AG09309 (cell line): ENCODE measurements at places on chromosomes 3 and 15.
A peak's percentile ranks its signal among the peaks of the same experiment; 100 is the strongest.

DNA sequence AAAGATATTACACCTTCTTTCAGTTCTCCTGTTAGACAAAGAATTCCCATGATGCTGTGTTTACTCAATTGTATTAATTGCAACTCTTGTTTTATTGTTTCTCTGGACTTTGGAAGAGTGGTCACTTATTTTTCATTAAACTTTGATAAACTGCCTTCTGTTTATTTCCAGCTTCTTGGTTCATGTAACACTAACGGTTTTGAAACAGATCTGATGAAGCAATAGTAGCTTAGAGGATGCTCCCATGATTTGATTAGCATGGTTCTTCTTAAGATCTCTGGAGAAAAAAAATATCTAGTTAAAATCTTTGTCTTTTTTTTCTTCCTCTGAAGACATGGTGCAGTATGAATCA is 90.1 kb downstream of the FNDC3B start:
- no peak for DNase-seq

DNA sequence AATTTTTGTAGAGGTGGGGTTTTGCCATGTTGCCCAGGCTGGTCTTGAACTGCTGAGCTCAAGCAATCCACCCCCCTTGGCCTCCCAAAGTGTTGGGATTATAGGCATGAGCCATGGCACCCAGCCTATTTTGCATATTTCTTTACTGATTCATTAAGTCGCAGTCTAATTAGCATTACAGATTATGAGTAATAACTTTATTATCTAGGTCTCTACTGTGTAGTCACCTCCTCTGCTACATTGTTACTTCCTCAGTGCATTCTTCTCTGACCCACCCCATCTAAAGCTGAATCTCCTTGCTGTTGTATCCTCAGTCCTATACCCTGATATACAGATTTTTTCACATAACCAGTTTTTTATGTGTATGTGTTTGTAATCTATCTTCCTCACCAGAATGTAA is 61.7 kb downstream of the TFDP2 start:
- DNase-seq: peak; percentile 37

DNA sequence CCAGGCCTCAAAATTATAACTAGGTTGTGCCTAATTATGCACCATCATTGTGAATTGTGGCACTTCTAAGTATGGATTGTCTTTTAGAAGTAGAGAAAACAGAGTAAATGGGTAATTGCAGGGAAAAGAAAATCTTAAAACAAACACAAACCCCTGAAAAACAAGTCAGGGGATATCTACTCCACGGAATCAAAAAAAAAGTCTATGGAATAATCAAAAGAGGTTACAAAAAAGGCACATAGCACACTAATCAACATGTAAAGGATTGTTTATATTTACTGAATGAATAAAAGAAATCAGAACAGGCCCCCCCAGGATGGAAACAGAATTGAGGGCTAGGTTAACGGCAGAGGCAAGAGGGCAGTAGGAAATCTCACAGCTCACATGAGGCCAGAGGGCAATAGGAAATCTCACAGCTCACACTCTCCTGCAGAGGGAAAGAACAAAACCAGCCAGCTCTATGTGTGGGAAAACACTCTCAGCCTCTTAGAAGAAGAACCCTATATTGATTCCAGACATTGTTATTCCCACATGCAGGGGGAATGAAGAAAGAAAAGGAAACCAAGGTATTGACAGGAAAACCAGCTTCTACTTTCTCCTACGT is 72.7 kb upstream of the FNDC3B start:
- no peak for DNase-seq

DNA sequence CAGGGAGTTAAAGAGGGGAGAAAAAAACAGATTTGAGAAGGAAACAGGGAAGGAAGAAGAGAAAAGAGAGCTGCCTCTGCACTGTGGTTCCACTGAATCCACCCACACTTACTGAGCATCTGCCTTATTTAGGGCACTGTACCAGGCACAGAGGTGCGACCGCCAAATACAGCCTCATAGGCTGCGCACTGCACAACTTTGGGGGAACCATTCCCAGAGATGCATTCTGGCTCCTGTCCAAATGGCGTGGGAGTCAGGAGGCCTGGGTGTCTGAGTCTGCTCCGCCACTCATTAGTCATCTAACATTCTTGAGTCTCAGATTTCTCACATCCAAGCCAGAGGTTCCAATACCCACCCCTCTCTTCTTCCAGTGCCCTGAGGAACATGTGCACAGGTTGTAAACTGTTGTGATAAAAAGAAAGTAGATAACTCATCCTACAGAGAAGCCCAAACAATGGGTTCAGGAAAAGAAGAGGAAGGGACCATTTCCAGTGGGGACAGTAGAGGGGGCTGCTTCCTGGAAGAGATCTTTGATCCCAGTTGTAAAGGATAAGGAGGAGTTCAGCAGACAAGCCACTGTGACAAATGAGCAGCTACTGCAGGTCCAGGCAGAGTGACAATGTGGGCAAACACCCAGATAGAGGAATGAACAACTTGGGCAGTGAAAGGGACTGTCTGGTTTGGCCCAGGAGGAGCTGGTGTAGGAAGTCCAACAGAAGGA is 254.6 kb downstream of the UACA start:
- DNase-seq: peak; percentile 57

- DNase-seq: peak; percentile 81
These were observed 6.6 kb downstream of the TIPARP start for GRCh38 chr3:156681002-156681401.

- no peak for DNase-seq
These were observed 24.3 kb downstream of the ARHGAP11B start for GRCh38 chr15:30650012-30650929.

DNA sequence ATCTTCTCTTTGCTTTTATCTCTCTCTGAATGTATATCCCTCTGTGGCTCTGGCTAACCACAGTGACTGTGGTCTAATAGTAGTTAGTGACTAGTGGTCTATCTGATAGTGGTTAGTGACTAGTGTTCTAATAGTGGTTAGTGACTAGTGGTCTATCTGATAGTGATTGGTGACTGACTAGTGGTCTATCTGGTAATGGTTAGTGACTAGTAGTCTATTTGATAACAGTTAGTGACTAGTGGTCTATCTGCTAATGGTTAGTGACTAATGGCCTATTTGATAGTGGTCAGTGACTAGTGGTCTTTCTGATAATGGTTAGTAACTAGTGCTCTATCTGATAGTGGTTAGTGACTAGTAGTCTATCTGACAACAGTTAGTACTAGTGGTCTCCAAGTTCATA is 110.5 kb downstream of the MDFIC2 start:
- no peak for DNase-seq

DNA sequence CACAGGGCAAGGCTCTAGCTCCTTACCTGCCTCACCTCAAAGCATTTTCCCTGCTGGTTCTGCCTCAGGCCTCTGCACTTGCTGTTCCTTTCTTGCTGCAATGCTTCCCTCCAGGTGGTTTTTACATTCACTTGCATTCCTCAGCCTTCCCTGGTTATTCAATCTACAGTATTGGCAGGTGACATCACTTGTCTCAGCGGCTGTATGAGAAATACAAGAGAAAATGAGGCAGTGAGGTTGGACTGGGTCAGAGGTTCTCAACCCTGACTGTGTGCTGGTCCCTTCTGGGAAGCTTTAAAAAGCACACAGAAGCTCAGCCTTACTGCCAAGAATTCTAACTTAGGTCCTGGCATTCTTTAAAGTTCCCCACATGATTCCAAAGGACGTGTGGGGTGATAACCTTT is 26.7 kb downstream of the SIAH2 start:
- no peak for DNase-seq

GRCh38 chr15:23686466-23687142 is 501 bp downstream of the NDN start:
- no peak for DNase-seq

DNA sequence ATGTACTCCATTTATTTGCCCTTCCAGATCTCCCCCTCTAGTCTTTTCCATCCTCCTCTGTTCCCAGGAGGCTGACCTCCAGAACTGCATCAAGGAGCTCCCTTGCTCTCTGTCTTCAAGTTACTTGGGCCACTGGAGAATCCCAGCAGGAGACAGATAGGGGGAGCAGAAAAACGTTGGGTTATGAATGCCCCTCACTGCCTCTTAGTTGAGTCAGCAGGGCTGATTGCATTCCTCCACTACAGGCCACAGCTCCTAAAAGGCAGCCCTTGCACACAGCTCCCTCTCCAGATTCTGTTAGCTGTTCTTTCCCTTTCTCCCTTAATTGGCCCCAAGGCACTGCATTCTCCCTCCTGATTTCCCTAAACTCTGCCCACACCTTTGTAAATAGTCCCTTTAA is 12.4 kb upstream of the CEP152 start:
- no peak for DNase-seq

DNA sequence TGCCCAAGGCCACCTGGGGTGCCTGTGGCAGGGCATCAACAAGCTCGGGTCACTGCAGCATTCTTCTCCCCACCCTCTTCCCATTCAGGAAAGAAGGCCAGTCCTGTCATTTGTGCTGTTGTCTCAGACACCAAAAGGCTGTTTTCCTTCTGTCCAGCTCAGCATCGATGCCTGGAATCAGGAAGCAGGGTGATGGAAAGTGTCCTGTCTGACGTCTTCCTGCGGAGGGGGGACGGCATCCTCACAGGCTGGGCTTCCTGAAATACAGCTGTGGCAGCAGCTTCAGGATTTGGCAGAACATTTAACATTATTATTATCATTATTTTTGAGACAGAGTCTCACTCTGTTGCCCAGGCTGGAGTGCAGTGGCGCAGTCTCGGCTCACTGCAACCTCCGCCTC is 33.0 kb upstream of the ANKDD1A start:
- no peak for DNase-seq

DNA sequence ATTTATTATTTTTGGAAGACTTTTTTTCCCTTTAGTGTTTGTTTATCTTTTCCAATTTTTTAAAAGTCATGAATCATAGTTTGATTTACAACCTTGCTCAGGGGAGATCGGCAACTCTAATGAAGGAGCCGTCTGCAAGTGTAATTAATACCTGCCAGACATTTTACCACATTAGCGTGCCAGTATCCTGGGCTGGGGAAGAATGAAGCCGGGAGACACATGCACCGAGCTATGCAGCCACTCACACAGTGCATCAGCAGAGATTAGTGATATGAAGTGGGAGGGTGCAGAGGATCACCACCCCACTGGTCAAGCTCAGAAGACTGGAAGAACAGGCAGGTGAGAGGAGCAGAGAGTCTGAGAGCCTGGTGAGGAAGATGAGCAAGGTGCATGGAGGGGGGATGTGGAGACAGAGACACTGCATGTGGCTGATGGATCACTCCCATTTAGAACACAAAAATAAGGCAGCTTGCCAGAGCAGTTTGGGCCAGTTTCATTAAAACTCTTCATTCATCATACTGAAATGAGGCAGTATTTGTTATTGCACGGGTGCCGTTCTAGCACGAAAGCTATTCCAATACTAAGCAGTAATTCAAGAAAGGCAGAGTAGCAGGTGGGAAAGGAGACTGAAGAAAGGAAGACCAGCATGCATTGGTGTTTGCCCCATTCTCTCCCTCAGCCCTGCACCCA is 821.6 kb downstream of the TUSC7 start:
- DNase-seq: no peak

DNA sequence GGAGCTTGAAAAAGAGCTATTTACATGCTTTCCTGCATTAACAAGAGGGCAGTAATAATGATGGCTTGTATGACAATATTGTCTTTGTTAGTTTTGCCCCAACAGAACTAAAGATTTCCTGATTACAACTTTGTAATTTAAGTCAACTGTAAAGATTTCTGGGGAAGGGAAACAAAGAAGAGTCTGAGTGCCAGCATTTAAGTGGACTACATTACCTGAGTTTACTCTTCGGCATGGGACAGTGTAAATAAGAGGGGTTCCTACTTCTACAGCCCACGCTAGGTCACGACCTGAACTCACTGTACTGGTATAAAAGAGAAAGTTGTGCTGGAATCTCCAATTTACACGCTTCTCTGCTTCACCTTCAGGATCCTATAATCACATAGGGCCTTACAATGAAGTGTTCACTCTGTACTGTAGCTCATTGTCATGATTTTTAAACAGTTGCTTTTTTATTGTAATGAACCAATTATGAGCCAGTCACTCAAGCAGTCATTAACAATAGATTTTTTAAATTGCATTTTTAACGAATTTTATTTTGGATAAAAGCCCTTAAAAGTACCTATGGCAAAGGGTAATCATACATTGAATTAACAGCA is 39.6 kb downstream of the DPH6 start:
- DNase-seq: no peak

DNA sequence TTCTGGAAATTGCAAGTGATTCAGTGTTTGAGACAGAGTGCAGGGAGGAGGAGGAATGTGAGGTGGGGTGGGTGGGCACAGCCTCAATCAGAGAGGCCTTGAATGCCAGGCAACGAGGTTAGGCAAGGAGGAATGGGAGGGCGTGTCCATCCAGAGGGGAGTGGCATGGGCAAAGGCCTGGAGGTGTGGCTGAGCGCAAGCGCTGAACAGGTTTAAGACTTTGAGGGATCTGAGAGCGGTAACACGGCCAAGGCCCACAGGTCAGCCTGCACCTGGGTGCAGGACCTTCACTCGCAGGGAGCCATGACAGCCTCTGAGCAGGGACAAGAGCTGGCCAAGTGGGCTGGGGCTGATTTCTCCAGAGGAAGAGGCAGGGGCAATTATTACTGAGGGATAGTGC is 125.9 kb downstream of the TPRA1 start:
- DNase-seq: no peak

GRCh38 chr3:56783644-56784447 is 17.9 kb downstream of the ARHGEF3 start:
- DNase-seq: peak; percentile 92

DNA sequence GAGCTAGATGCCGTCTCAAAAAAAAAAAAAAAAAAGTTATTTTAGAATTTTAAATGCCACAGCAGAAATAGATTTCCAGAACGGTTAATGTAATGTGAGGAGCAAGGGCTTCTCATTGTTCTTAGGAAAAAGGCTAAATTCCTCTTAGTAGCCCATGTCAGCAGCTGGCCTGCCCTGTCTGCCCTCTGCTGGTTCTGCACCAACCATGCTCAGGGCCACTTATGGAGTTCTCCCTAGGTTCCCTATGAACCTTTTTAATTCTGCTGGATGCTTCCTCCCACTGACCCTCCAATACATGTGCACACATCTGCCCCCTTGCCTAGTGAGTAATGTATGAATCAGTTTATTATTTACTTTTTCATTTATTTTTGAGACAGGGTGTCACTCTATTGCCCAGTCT is 32.2 kb upstream of the DPPA4 start:
- no peak for DNase-seq
